Stimulated activated CD8-positive, alpha-beta memory T cell treated with anti-CD3 and anti-CD28 coated beads, Interleukin-4, amount 100 ng/mL, for 4 hours (primary cell): ENCODE measurements at places on chromosomes 2 and 18.

GRCh38 chr2:13581471-13581870 lies 864.7 kb downstream of the TRIB2 start:
- DNase-seq = no peak

- DNase-seq = no peak
Measured at GRCh38 chr18:51171223-51171622, 26.3 kb downstream of the MEX3C start.

GRCh38 chr2:236417150-236417549 lies 152.5 kb upstream of the ACKR3 start:
- no peak for DNase-seq

DNA sequence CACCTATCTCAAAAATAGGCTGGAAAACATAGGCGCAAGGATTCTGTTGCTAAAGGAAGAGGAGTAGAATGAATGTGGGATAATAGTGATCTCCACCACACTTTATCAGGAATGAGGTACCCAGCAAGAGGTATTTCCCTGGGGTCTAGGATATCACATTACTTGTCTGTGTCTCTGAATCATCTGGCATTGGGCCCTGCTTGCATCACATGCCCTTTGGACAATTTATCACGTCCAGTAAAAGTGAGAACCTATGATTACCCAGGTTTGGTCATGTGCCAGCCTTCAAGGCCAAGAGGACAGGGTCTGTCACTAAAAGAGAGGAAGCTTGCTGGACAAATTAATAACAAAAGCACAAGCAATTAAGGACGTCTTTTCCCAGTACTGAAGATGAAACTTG lies 11.4 kb upstream of the TRAPPC8 start:
- DNase-seq = no peak

DNA sequence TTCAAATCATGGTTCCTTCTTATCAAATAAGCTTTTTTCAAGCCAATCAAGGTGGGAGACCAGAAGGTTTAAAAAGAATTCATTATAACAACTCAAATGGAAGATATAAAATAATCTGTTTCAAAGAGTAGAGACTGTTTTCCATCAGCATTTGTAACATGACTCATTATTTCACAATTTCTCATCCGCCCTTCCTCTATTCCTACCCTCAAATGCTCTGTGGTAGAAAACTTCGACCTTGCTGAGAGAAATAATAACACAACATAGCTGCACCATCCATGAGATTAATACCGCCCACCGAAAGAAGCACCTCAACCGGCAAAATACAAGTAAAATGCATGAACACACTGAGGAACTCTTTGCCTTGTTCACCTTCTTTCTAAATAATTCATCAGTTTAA lies 2039.2 kb upstream of the CELF4 start:
- no peak for DNase-seq
